ENCODE measurements at places on chromosomes 2 and 18.

- no peak for DNase-seq
Observed at GRCh38 chr2:20212459-20212870, 12.5 kb downstream of the SDC1 start.

- peak; percentile 82 for DNase-seq
Observed at GRCh38 chr2:196131384-196131937, 39.9 kb downstream of the STK17B start.

- DNase-seq, result no peak
Observed at GRCh38 chr2:66305718-66306117, 129.2 kb upstream of the MEIS1 start.

GRCh38 chr2:75027886-75028285 lies 69.4 kb downstream of the POLE4 start:
- DNase-seq, result no peak

- no peak for DNase-seq
Observed at GRCh38 chr2:137892739-137893138, 71.5 kb upstream of the HNMT start.

- DNase-seq, result no peak
Observed at GRCh38 chr2:216064014-216064630, 17.5 kb downstream of the PECR start.

DNA sequence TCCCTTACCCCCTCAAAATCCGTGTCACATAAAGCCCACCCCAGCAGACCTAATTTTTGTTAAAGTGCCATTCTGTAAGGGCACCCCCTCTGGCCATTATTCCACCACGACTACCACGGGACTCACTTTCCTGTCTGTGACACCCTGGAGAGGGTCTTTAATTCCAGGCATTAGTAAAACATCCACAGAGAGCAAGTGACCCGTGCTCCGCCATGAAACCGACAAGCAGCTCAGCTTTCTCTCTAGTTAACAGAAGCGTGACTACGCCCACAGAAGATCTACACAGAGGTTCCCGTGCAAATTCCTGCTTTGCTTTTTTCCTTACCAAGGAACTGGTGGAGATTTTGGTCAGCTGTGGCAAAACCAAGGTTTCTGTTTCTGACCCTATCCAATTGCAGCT lies 4.4 kb downstream of the SIGLEC15 start:
- no peak for DNase-seq

- no peak for DNase-seq
Observed at GRCh38 chr2:128543646-128544045, 225.0 kb upstream of the HS6ST1 start.

- no peak for DNase-seq
Observed at GRCh38 chr2:201833781-201834180, 27.4 kb downstream of the CDK15 start.

DNA sequence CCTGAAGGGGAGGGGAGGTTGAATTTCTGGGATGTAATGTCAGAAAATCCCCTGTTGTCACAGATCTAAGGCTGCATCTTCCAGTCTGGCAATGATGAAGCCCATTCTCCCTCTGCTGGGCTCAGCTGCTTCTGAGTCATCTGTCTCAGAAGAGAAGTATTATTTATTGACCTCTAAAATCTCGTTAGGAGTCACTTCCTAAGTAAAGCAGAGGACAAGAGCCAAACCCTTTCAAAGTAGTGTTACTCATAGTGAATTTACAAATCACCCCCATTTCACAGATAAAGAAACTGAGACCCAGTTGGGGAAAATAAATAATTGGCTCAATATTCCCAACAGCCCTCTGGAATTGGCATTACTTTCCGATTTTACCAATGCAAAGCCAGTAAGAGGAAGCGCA lies 167.3 kb upstream of the SKOR2 start:
- DNase-seq, result no peak

GRCh38 chr2:22838461-22838860 lies 546.5 kb upstream of the KLHL29 start:
- no peak for DNase-seq

DNA sequence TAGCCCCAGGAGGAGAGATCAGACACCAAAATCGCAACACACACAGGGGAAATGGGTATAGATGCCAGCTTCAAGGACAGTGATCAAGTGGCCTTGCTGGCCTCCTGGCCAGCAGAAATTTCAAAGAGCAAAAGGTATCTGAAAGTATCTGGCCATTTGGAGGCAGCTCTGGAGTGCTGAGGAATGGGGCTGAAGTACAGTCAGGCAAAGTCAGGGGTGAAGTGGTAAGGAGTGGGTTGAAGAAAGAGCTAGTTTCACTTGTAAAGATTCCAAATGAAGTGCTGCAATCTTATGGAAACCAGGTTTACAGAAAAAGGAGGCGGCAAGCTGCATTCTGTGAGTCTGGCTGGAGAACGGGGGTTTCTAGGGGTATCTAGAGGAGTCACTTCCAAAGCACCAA lies 19.2 kb upstream of the PCBP1 start:
- no peak for DNase-seq

DNA sequence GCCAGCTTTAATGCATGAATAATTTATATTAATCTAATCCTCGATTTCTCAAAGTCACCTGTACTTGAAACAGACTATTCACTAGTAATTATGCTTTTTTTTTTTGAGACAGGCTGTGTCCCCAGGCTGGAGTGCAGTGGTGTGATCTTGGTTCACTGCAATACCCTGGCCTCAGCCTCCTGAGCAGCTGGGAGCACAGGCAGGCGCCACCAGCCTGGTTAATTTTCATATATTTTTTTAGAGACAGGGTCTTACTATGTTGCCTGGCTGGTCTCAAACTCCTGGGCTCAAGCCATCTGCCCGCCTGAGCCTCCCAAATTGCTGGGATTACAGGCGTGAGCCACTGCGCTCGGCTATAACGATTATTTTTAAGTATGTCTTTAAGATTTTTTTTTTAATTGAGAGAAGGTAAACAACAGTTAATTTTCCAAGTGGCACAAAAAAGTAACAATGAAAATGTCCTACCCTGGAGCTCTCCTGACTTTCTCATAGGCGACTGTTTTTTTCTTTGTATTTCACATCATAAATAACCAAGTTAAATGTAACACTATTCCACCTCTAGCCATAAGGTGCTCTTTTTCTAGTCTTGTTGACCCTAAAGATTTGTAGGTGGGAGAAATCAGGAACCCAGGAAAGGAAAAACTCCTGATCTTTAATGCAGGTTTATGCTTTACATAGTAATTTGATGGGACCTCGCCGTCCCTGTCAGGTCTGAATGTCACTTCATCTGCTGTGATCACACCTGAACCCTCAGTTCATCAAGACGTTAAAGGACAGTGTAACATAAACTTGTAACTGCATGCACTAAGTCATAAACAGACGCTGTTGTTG lies 1.3 kb upstream of the ANKRD12 start:
- no peak for DNase-seq

- no peak for DNase-seq
Observed at GRCh38 chr2:3127710-3128109, 249.9 kb downstream of the EIPR1 start.

DNA sequence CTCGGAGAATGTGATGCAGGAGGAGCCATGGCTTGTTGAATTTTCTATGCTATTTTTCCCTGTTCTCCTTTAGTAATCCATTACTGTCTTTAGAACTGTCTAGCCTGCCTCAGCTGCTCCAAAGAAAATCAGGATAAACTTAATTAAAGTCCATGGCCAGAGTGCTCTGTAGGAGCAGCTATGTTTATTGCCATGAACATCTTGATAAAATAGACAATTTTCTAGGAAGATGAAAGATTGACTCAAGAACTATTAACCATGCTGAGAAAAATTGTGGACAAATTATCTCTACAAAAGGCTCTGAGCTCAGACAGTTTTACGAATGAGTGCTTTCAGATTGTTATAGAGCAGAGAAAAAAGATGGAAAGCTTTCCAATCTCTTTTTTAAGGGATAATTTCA lies 193.0 kb downstream of the TTC32 start:
- DNase-seq, result no peak

DNA sequence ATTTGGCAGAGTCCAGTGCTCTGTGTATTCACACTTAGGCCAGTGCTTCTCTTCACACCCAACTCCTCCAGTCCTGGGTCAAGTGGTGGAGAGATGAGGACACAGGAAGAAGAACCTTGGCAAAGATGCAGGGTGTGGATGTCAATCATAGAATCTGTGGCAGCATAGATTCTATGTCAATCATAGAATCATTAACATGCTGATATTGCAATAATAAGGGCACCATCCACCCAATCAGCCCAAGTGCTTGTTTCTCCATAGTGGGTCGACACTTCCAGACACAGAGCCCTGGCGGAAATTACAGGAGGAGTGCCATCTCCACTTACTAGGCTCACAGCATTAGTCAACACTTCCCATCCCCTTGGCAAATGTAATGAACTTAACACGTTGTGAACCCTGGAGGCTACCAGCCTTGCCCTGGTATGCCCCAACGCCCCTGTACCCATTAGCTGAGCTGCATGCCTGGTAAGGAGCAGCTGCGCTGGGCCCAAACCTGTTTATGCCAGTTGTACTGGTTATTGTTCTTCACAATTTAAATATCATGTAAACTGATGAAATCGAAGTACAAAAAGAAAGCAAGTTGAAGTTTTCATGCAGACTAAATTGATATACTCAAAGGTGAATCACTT lies 161.5 kb upstream of the SMAD2 start:
- no peak for DNase-seq

DNA sequence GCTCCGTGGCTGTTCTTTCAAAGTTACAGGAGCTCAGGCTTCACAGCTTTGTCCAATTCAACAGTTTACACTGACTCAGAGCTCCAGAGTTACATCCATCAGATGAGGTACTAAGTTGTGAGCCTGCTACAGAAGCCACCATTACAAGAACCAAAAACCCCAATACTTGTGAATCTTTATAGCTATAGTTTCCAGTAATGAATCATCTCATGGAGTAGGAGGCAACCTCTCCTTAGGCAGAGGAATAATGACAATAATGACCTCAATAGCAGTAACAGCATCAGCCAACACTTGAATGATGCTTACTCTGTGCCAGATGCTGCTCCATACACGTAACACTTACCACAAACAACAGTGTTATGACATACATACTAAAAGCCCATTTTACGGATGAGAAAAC lies 3.6 kb downstream of the ZC3H8 start:
- no peak for DNase-seq

GRCh38 chr2:36478332-36478738 lies 119.6 kb downstream of the FEZ2 start:
- DNase-seq, result no peak

GRCh38 chr18:48777744-48778116 lies 173.0 kb downstream of the SMAD7 start:
- DNase-seq, result no peak

GRCh38 chr2:226187156-226187555 lies 612.5 kb downstream of the IRS1 start:
- no peak for DNase-seq

GRCh38 chr2:170714381-170715061 lies 616 bp upstream of the SP5 start:
- peak; percentile 9 for DNase-seq

DNA sequence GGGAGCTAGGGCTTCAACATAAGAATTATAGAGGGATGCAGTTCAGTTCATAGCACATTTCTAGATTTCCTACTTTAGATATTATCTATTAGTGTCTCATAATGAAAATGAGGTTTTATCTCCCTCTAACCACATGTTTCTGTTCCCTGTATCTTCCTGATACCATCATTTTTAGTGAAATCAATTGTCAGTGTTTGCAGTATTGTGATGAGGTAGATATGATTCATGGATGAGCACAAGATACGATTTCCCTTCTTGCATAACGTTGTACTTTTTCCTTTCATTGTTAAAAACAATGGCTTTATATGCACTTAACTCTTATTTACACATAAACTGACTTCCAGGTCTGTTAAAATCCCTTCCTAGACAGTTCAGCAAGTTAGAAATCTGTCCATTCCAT lies 211.4 kb downstream of the ZBTB7C start:
- no peak for DNase-seq

GRCh38 chr18:50933684-50934083 lies 34.2 kb upstream of the ELAC1 start:
- no peak for DNase-seq

- DNase-seq, result no peak
Observed at GRCh38 chr2:10887476-10887875, 24.3 kb upstream of the KCNF1 start.

- no peak for DNase-seq
Observed at GRCh38 chr2:30655660-30656059, 151.6 kb downstream of the CAPN13 start.

- no peak for DNase-seq
Observed at GRCh38 chr2:143397884-143398614, 268.8 kb downstream of the ARHGAP15 start.

GRCh38 chr2:221896505-221897151 lies 324.5 kb upstream of the EPHA4 start:
- no peak for DNase-seq

- DNase-seq, result no peak
Observed at GRCh38 chr2:160510617-160511016, 17.0 kb upstream of the RBMS1 start.

DNA sequence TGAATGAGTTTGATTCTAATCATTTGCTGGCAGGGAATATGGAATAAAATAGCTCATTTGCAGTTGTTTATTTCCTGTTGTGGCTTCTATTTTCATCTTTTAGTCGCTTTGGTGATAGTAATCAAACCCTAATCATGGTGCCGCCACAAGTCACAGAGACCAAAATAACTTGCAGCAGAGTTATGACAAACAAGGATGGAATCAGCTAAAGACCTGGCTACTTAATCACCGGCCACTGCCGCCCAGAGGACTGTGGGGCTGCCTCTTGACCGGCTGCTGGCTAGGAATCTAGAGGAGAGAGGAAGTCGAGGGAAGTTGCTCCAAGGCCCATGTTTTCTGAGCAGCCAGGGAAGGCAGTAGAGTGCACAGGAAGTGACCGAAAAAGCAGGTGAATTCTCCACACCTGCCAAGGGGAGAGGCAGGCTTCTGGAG lies 5.1 kb upstream of the SMAD7 start:
- DNase-seq, result no peak

- no peak for DNase-seq
Observed at GRCh38 chr2:170722301-170722700, 7.2 kb downstream of the SP5 start.

DNA sequence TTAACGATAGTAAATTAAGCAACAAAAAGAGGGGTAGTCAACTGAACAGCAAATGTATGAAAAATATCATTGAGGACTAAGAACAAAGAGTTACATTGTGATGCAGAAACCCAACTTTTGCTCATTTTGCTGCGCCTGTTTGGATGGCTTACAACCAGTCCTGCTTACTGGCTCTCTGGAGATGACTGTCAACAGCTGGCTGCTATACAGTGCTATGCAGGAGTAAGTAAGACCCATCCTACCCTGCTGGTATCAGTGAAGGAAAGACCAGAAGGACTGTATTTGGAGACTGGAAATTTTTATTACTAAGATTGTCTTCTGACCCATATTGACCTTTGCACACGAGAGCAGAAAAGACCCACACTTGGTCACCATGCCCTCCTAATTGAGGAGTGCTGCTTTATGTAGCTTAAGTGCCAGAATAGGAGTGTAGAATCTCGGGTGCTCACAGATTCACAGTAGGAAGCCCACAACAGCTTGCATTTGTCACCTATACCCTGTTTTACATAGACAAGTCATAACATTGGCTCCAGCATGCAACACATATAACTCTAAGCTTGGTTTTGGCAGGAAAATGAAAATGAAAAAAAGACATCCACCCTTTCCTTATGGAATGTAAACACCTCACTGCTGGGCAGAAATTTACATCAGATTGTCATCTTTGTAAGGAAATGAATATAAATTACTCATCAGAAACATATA lies 1915.0 kb upstream of the CELF4 start:
- DNase-seq, result no peak

GRCh38 chr2:150376553-150377335 lies 110.7 kb downstream of the RND3 start:
- DNase-seq, result no peak

- DNase-seq, result no peak
Observed at GRCh38 chr18:59672235-59672711, 24.9 kb downstream of the CCBE1 start.
